ENCODE measurements at places on chromosomes 5 and 9.
A peak's percentile ranks its signal among the peaks of the same experiment; 100 is the strongest.

DNA sequence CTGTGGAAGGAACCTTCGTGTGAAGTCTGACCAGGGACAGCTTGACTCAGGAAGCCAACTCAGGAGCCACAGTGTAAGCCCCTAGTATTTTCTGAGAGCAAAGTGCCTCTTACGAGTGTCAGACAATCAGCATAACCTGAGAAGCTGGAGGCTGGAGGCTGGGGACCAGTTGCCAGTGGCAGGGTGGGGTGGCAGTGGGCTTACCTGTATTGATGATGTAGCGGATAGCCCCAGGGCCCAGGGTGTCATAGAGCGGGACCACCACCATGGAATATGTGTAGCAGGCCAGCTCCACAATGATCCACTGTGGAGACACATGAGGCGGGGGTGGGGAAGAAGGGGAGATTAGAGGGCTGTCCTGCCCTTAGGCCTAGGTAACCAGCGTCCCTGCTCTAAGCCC lies 22.9 kb downstream of the ACSL6 start:
- DNase-seq: no peak

DNA sequence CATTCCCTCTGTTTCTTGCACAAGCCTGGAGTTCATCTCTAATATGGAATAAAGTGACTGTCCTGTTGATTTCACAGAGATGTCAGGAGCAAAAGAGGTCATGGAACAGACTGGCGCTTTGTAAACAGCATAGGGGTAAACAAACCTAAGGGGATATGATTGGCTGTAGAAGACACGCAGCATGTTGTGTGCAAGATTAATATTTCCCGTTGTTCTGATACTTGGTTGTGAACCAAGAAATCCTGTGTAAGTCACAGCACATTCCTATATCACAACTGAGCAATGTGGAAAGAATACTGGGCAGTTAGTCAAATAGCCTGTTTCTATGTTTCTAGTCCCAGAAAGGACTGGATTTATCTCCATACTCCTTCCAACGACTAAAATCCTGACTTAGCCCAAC lies 3.2 kb downstream of the ADAMTS12 start:
- no peak for DNase-seq

GRCh38 chr9:82558855-82559630 lies 503.9 kb downstream of the RASEF start:
- no peak for DNase-seq

DNA sequence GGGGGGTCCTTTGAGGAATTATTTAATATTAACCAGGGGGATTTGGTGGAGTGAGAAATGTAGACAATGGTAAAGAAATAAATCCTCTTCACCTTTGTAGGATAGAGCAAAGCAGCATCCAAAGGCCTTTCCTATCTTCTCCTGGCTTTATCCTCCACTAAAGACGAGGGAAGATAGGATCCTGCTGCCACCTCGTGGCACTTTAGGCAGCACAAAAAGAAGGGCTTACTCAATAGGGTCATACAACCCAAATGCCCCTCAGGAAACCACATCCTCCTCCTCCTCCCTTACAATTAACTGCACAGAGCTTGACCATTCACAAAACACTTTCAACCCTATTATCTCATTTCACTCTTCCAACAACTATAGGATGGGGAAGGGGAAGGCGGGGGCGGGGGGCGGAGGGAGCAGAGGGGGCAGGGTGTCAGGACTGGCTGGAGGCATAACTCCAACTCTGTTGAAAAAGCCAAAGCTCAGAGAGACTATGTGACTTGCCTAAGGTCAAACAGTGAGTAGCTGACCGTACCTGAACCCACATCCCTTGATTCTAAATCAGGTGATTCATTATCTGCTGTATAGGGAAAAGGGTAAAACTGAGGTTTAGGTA lies 45.4 kb upstream of the MYOT start:
- peak; percentile 39 for DNase-seq

DNA sequence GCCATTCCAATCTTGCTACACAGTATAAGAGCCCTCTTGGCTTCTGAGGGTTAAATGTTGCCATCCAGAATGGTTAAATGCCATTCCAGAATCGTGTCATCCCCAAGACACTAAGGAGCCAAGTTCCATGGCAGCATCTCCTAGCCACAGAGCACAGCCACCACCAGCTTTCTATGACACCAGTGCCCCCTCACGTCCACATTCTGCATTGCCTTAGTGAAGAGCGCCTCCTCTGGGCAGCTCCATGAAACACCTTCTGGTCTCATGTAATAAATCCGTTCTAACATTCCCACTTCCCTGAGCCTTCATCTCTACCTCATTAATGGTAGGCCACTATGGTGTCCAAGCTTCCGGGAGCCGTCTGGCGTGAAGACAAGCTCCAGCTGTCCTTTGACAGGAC lies 12.4 kb downstream of the CBY3 start:
- no peak for DNase-seq

DNA sequence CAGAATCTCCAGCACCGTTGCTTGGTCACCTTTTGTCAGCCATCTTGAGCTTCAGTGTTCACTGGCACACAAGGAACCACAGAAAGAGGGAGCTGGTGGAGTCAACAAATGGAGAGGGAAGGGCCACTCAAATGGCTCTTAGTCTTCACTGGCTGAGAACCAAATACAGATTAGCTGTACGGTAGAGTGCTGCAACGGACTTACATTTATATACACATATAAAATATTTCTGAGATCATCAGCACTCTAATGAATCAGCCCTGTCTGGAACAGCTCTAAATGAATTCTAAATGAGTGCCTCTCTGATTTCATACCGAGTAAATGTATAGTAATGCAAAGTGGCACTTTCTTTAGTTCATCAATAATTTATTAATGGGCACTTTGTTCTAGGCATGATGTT lies 24.8 kb downstream of the KCTD16 start:
- no peak for DNase-seq

GRCh38 chr9:4494806-4495205 lies 4.5 kb downstream of the SLC1A1 start:
- DNase-seq: no peak

GRCh38 chr9:87640385-87640795 lies 85.5 kb upstream of the CTSL start:
- no peak for DNase-seq

DNA sequence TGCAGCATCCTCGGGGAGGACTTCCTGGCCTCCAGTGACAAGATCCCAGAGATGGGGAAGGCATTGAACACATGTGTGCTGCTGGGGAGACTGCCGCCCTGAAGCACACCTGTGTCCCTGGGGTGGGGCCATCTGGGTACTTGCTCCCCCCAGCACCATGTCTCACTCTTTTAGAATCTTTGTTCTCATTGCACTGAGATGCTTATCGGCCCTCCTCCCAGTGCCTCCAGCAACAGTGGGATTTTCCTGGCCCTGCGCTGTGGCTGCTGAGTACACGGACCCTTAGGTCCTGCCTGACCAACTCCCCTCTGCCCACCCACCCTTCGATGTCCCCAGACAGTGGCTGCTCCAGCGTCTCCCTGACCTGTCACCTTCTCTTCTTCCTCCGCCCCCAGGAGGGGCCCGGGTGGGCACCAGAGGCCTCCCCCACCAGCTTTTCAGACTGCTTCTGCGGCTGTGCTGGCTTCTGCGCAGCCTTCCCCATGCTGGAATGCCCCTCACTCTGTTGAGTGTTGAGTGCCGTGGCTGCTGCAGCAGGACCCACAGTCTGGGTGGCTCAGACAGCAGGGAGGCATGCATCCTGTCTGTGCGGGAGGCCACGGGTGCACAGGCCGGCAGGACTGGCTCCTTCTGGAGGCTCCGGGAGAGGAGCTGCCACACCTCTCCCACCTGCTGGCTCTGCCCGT lies 145.9 kb upstream of the IRX2 start:
- no peak for DNase-seq

DNA sequence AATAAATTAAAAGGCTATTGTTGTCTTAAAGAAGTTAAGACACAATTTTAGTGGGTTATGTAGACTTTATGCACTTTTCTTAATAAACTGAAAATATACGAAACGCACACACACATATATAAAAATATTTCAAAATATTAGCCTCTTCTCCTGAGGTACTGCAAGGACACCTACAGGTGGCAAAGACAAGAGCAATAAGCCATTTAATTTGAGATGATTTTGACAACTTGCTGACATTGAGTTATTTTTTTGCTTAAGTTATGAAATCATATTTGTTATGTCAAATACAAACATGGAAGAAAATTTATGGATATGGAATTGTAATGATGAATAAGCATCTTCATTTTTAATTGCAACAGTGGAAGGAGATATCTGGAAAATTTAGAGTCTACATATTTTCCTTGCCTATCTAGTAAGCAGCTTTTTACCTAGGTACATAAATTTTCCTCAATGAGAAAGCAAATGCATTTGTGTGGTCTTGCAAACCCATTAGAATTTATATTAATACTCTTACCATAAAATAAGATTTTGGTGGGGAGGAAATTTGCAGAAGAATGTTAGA lies 301.6 kb downstream of the ISL1 start:
- no peak for DNase-seq

- DNase-seq: no peak
Measured at GRCh38 chr5:37812365-37812764, 27.5 kb downstream of the GDNF start.

GRCh38 chr5:40571729-40572128 lies 108.0 kb upstream of the PTGER4 start:
- DNase-seq: no peak

- DNase-seq: no peak
Measured at GRCh38 chr9:129254566-129255287, 76.7 kb upstream of the IER5L start.

- no peak for DNase-seq
Measured at GRCh38 chr5:180636403-180637075, 12.9 kb downstream of the FLT4 start.

DNA sequence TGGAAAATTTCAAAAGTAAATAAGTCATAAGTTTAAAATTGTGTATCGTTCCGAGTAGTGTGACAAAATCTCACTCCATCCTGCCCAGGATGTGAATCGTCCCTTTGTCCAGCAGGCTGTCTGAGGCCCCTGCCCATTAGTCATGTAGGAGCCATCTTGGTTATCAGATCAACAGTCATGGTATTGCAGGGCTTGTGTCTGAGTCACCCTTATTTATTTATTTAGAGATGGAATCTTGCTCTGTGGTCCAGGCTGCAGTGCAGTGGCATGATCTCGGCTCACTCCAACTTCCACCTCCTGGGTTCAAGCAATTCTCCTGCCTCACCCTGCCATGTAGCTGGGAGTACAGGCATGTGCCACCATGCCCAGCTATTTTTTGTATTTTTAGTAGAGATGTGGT lies 30.2 kb downstream of the ITGA2 start:
- DNase-seq: no peak

- no peak for DNase-seq
Measured at GRCh38 chr5:30891660-30892059, 301.8 kb upstream of the CDH6 start.

DNA sequence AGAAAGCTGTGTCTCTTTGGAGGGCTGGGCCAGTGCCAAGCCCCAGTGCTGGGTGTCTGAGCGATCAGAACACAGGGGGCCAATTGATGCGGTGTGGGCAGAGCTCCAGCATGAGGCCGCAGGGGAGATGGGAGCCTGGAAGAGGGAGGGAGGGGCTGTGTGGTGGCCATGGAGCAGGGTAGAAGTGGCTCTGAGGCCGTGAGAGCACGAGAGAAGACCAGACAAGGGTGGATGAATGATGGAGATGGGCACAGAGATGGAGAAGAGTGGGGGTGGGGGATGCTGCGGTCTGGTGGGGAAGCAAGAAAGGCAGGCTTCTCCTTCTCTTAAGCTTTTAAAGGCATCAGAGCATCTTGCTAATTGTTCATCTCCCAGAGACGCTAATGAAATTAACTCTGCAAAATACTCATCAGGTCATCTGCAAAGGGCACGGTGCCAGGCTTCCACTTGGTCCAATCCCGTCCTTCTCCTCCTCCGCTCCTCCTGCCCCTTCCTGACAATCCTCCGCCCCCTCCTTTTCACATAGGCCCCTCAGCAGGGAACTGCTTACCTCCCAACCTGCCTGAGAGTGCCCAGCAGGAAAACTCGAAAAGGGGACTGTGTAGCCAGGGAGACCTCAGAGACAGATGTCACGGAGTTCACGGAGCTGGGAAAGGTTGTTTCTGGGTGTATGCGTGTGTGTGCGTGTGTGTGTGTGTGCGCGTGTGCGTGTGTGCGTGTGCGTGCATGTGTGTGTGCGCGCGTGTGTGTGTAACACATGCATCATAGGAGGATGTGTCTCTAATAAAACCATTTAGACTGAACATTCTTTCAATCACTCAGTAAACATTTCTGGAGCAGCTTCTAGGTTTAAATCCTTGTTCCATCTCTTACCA lies 7.1 kb upstream of the UNC5A start:
- peak; percentile 76 for DNase-seq

DNA sequence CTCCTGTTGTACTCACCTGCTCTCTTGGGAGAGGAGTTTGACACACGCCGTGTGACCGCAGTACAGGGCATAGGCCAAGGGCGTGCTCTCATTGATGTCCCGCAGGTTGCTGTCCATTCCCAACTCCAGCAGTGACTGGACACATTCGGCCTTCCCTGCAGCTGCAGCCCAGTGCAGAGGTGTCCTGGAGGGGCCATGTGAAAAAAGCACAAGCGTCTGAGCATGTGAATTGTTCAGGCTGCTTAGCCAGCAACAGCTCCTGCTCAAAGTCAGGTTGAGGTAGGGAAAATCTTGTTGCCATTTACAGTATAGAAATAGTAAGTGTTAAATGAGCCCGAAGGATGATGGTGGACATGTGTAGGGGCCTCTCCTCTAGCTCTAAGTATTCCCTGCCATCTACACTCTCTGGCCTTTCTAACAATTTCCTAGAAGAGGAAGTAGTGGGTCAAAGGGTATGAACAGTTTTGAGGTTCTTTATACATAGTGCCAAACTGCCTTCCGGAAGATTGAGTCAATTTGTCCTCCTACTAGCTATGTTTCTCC lies 116.5 kb downstream of the ANKRD55 start:
- no peak for DNase-seq

DNA sequence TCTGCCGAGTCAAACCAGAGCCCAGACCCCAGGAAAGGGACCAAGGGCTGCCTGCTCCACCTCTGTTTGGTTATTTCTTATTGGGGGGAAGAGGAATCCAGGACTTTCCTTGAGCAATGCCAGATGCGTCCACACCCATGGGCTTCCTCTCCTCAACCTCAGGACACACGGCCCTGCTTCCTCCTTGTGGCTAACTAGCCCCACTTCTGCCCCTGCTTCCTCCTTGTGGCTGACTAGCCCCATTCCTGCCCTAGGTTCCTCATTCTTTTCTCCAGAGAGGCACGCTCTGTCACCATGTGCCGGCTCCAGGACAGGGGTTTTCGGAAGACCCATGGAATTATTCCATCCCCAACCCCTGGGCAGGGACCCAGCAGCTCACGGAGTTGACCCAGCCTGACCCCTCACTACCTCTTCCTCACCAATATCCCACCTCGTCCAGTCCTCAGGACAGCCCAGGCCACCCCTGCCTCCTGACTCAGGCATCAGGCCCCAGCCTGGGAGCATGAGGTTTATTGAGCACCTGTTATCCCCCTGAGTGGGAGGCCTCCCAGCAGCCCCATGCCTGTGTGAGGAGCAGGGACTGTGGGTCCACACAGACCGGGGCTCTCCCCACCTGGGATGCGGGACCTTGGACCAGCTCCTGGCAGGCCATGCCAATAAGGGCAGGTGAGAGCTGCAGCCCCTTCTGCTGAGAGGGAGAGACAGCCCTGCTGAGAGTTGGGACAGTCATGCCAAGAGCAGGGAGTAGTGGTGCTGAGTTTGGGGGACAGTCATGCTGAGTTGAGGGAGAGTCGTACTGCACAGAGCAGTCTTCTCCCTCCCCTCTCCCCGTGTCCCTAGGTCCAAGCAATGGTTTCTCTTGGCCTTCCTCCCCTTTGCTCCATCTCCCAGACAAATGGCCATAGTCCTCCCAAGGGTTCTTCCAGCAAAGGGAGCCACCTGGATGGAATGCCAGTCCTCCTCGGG lies 11.8 kb upstream of the FCN1 start:
- DNase-seq: no peak

Data from NCI-H524 (cell line).